ENCODE measurements at places on chromosomes 7 and 10.

DNA sequence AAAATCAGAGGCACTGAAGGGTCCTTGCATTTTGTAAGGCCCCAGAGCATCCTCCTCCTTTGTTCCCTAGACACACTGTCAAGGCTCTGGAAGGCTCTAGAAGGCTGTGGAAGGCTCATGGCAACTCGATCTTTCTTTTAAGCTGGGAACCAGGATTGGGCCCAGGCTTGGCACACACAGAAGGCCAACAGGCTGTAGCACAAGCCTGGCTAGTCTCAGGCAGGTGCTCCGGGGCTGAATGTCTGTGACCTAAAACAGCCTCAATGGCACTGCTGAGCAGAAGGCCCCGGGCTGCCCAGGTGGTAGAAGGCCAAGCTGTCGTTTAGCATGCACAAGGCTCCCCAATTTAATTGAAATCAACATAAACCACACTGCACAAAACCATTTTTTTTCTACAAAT, 55.7 kb downstream of the PRKAG2 start:
- DNase-seq: no peak

- DNase-seq: no peak
Observed at GRCh38 chr10:69895759-69896158, 94.1 kb downstream of the COL13A1 start.

DNA sequence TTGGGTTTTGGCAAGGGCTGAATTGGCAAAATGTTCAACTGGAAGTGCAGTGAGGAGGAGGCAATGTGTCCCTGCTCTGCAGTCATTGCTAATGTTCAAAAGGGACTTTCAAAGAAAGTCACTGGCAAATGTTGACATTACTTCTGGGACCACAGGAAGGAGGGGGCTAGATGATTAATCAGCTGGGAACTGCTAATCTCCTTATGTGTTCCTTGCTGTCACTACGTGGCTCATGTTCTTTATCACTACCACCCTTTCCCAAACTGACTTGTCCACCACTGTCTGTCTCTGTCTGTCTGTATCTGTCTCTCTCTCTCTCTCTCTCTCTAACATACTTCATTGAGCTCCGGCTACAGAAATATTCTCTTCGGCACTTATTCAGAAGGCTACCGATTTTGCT, 86.9 kb upstream of the MTPN start:
- no peak for DNase-seq

- no peak for DNase-seq
Observed at GRCh38 chr10:107168738-107169137, 4.2 kb upstream of the SORCS1 start.

DNA sequence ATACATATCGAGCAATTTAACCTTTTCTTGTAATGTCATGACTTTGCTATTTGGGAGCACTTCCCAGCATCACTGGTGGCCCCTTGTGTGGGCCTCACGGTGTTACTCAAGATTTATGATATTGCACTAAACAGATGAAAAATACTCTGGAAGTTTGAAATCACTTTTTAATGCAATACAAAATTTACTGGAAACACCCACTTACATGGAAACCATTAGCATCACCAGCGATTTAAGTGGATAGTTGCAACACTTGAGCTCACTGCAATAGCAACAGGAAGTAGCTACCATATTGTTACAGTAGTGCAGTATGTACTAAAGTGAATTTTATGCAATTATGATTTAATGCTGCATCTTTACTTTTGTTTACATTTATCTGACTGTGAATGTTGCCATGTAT, 184.4 kb downstream of the MDFIC start:
- no peak for DNase-seq

DNA sequence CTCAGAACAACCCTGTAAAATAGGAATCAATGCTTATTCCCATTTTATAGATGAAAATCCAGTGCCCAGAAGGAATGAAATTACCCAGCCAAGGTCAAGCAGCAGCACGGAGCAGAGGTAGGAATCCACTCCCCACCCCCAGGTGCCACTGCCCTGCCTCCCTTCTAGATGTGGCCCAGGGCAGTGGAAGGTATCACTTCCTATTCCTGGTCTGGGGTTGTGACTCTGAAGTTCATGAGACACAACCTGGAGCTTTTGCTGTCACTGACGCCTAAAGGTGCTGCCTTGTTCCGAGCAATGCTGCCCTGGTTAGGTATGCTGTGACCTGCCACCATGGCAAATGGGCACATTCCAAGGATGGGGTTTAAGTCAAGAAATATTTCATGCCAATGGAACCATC, 53.6 kb downstream of the PIK3AP1 start:
- no peak for DNase-seq

- DNase-seq: no peak
Observed at GRCh38 chr10:103838862-103839518, 16.4 kb downstream of the SH3PXD2A start.

DNA sequence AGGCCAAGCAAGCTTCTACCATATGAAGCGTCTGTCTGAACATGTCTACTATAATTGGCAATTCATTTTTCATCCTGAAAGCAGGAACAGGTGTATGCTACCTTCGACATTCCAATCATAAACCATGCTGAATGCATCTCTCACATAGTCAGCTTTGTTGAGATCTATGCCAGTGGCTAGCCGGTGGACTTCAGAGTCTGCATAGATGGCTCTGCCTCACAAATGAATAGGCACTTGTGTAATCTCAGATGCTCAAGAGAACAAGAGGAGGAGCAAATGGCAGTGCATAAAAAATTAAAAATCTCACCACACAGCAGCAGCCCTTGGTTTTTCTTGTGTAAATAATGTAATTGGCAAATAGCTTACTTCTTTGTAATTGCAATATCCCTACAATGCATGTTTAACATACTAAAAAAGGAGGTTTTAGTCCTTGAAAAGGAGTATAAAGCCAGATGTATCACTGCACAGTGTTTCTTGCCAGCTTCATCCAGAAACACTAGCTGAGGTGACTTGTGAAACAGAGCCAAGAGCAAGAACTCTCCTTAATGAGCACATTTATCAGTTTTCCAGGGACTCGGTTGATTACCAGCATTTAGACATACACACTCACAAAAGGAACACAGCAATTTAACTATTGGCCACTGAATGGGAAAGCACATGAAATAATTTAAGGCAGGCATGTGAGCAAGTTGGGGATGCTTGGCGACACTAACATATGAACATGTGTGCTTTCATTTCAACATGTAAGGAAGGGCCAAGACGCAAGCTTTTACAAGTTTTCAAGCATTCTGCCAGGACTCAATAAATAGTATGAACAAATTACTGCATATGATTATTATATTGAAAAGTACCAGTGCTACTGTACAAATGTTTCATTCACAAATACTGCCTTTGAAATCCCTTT, 249.9 kb upstream of the PLXNA4 start:
- no peak for DNase-seq

DNA sequence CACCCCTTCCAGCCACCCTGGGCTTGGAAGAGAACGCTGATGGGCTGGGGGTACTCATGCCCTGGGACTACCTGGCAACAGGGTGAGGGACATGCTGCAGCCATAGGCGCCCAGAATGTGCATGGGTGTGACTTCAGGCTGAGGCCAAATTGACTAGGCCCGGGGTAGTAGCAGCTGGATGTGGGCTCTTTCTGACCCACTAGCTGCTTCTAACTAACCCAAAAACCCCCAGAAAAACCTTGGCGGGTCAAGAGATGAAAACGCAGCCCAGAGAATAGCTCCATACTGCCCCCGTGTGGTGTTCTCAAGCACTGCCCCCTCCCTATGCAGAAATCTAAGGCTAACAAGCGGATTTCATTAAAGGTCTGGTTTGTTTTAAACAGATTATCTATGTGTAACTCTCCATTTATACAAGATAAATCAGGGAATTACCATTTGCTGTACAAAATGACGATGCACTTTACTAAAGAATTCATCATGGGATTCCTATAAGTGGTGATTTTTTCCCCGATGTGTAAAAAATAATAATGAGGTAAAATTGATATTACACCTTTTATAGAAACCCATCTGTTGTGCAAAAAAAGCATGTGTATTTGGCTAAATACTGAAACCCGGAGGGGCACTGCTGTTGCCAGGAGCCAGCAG, 4.2 kb downstream of the SMARCD3 start:
- DNase-seq: no peak

GRCh38 chr10:99569961-99570360, 37.2 kb downstream of the NKX2-3 start:
- no peak for DNase-seq

DNA sequence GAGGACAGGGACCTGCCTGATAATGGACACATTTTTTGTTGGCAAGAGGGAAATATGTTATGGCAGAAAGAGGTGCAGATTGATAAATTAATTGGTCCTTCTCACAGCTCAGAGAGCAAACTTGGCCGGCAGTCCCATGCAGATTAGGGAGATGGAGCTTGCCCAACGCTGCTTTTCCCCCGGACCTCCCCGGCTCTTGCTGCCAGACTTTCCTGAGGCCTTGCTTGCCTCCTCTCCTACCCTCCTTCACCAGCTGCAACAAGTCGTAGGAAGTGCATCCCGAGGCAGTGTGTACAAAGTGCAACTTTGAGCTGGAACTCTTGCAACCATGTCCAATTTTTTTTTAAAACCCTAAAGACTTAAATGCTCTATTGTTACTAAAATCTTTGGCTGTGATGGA, 215.5 kb downstream of the LRMDA start:
- DNase-seq: no peak

- no peak for DNase-seq
Observed at GRCh38 chr7:155440018-155440410, 17.9 kb upstream of the EN2 start.

- no peak for DNase-seq
Observed at GRCh38 chr7:90425376-90425775, 22.1 kb downstream of the CLDN12 start.

GRCh38 chr7:93575555-93576399, 1.3 kb upstream of the CALCR start:
- no peak for DNase-seq

DNA sequence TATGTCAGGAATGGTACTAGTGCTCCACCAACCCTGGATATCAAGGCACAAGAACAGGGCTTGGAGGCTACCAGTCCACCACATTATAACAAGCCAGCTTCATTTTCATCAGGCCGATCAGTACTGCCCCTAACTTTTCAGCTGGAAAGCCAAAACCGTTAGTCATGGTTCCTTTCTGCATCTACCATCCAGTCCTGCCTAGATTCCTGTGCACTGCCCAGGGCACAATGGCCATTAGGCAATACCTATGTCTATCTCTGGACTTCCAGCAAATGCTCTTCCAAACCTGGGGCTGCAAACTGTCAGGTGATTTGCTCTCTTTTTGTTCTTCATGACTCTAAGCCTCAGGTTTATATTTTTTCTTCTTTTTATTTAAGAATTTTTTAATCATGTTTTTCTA, 937.7 kb downstream of the SORCS1 start:
- no peak for DNase-seq

- no peak for DNase-seq
Observed at GRCh38 chr10:72332423-72333111, 22.2 kb downstream of the DNAJB12 start.

- DNase-seq: no peak
Observed at GRCh38 chr7:127233630-127234029, 19.1 kb downstream of the GRM8 start.

- no peak for DNase-seq
Observed at GRCh38 chr10:110324201-110324804, 19.6 kb upstream of the SMNDC1 start.

- DNase-seq: no peak
Observed at GRCh38 chr10:31700181-31700611, 228.4 kb downstream of the ARHGAP12 start.

DNA sequence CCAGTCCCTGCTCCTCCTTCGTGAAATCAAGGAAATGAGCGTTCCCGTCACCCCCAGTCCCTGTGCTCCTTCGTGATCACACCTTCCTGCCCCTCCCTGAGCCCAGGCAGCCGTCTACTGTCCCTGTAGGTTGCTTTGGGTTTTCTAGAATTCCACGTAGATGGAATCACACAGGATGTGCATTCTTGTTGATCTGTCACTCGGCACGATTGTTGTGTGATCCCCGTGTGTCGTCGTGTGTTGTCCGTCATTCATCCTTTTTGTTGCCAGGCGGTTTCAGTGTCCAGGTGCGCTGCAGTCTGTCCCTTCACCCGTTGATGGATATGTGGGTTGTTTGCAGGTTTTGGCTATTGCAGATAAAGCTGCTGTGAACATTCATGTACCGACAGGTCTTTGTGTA, 9.4 kb downstream of the MTG1 start:
- no peak for DNase-seq

DNA sequence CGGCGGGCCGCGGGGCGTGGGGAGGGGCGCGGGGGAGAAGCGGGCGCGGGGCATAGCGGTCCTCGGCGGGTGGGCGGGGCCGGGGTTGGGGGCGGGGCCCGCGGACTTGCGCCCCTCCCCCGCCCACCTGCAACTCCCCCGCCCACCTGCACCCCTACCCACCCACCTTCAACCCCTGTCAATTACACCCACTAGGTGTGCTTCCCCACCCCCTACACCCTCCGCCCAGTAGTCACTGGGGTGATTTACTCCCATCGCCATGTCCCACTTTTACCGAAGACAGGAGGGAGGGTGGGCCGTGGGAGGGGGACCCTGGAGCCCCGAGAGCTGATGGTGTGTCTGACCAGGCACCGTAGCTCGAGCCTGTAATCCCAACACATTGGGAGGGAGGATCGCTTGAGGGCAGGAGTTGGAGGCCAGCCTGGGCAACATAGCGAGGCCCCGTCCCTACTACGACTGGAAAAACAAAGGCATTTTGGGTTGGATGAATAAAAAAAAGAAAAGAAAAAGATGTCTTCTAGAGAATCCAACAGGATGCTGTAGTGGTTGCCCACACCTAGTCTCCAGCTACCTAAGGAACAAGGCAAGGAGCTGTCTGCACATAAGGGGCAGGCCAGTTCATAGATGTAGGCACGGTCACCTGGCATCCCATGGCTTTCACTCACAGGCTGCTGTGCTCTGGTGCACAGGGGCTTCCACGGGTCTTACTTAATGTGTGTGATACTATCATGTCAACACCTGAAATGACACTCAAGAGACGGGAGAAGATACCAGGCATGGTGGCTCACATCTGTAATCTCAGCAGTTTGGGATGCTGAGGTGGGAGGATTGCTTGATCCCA, 761 bp downstream of the KCTD7 start:
- DNase-seq: no peak

DNA sequence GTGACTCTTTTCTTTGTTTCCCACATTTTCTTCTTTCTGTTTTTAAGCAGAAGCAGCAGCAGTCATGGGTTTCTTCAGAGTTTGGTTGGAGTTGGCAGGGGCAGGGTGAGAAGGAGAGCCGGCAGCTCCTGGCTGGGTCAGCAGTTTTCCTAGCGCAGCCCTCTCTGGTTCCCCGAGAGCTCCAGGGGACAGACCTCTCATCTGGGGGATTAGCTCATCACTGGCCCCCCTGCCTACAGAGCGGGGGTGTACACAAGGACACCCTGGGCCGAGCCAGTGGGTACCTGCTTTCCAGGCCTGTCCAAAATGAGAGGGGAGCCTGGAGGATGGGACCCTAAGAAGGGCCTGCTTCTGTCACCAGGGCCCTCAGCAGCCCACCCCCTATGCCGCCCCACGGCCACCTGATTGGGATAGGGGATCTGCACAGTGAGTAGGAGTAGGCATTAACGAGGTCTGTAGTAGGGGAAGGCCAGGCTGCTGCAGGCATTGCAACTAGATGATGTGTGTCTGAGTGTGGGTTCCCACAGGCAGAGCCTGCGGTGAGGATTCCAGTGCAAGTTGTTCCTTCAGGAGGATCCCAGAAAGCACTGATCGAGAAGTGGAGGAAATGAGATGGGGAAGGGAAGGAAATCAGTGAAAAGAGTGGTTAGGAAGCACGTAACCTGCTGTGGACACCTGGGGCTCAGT, 122.9 kb upstream of the PPIF start:
- no peak for DNase-seq

- no peak for DNase-seq
Observed at GRCh38 chr10:4459531-4459930, 366.5 kb upstream of the AKR1E2 start.
